ENCODE measurements at places on chromosomes 7 and 10. TPM values are rescaled to one million over a fixed set of nuclear protein-coding genes. Genes with fewer than 3 reads are reported as not detected.
A peak's percentile ranks its signal among the peaks of the same experiment; 100 is the strongest.

The SSC4D gene
- 0.67 TPM for total RNA-seq

The RSPH10B gene
- total RNA-seq: 0.59 TPM

The TFEC gene
- total RNA-seq: not detected

The OPN1SW gene
- total RNA-seq: not detected

The CHN2 gene
- total RNA-seq: 1.8 TPM

The IRF5 gene
- 6.5 TPM for total RNA-seq

The HOXA9 gene
- total RNA-seq: not detected

The STRIP2 gene
- 12.2 TPM for total RNA-seq

The SPDYE5 gene
- not detected for total RNA-seq

The CFAP43 gene
- not detected for total RNA-seq

The MORN4 gene
- 3.2 TPM for total RNA-seq

The PRKAR2B gene
- 1.3 TPM for total RNA-seq

The C7orf57 gene
- 0.74 TPM for total RNA-seq

The CLCN1 gene
- total RNA-seq: 0.09 TPM

DNA sequence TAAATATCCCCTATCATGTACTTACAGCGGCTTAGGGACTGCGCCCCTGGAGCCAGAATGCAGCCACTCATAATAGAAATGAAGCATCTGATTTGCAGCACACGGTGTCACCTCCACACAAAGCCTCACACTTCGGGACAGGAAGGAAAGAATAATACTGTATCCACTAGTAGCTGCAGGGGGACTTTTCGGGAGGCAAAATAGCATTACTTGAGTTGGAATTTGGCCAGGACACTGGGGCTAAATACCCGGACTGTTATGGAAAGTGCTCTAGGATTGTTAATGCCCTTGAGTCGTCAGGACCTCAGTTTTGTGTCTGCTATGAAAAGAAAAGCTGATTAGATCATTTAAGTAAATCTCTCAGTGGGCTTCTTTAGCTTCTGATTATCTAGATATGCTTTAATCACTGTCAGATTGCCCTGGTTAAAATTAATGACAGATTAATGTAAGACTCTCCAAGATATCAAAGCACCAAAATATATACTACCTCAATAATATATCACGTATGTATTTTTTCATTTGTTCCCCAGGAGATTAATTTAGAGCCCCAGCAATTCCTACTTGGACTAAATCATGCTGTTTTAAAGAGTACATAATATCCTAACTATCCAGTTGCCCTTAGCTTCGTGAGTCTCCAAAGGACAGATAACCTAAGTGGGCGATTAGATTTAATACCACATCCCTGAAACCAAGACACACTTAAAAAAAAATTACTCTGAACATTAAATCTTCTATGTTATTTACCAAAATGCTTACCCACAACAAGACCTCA, 173.0 kb upstream of the NEBL start:
- H3K27ac ChIP-seq: no peak overlapping the region
- no peaks in the 10 kb centered on the region for H3K4me1 ChIP-seq
- DNase-seq: no peak
- H3K36me3 ChIP-seq: no peaks in the 10 kb centered on the region
- peaks cover 3% of the 10 kb centered on the region for H3K27me3 ChIP-seq

- H3K4me3 ChIP-seq: no peak overlapping the region
- no peaks in the 10 kb centered on the region for H3K4me1 ChIP-seq
- no peaks in the 10 kb centered on the region for H3K36me3 ChIP-seq
- DNase-seq: no peak
- H3K27me3 ChIP-seq: no peaks in the 10 kb centered on the region
These were observed 44.5 kb downstream of the ZWINT start for GRCh38 chr10:56316603-56317002.

DNA sequence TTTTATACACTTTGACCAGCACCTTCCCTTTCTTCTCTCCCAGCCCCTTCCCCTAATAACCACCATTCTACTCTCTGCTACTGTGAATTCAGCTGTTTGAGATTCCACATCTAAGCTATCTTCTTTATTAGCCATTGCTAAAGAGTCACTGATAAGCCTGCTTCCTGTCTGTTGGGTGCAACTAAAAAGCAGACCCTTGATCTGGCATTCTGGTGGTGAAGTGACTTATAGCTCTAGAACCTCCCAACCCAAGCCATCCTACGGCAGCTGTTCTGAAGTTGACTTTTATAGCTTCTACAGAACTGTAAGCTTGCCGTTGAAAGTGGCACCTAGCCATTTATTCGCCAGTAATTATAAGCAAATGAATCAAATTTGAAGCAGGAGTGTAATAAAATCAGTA, 105.6 kb downstream of the AHR start:
- H3K27me3 ChIP-seq: peaks cover 10% of the 10 kb centered on the region
- no peaks in the 10 kb centered on the region for H3K36me3 ChIP-seq
- H3K4me1 ChIP-seq: peaks cover 20% of the 10 kb centered on the region

- H3K4me1 ChIP-seq: peaks cover 17% of the 10 kb centered on the region
- H3K27ac ChIP-seq: peak overlapping the region; percentile 41
- peak; percentile 83 for DNase-seq
- H3K27me3 ChIP-seq: peaks cover 5% of the 10 kb centered on the region
- H3K4me3 ChIP-seq: no peak overlapping the region
These were observed 126.2 kb downstream of the PRPF18 start for GRCh38 chr10:13712837-13713581.

- H3K27ac ChIP-seq: no peak overlapping the region
- no peaks in the 10 kb centered on the region for H3K4me1 ChIP-seq
- peaks cover 3% of the 10 kb centered on the region for H3K36me3 ChIP-seq
These were observed 243.9 kb downstream of the SNX13 start for GRCh38 chr7:17696422-17696821.

- no peak for DNase-seq
- H3K36me3 ChIP-seq: no peaks in the 10 kb centered on the region
- no peak overlapping the region for H3K4me3 ChIP-seq
These were observed 61.6 kb downstream of the COBL start for GRCh38 chr7:51255036-51255435.

- no peaks in the 10 kb centered on the region for H3K27me3 ChIP-seq
- no peak for DNase-seq
- H3K4me3 ChIP-seq: no peak overlapping the region
- peaks cover 43% of the 10 kb centered on the region for H3K4me1 ChIP-seq
- no peak overlapping the region for H3K27ac ChIP-seq
These were observed 64.3 kb downstream of the CUBN start for GRCh38 chr10:17065273-17065672.

GRCh38 chr10:126421756-126422256, 33.5 kb upstream of the ADAM12 start:
- H3K4me3 ChIP-seq: no peak overlapping the region
- no peaks in the 10 kb centered on the region for H3K4me1 ChIP-seq
- H3K27me3 ChIP-seq: no peaks in the 10 kb centered on the region
- no peak overlapping the region for H3K27ac ChIP-seq
- peaks cover 2% of the 10 kb centered on the region for H3K36me3 ChIP-seq
- DNase-seq: no peak

GRCh38 chr10:76111986-76112825, 680.8 kb downstream of the LRMDA start:
- H3K4me3 ChIP-seq: no peak overlapping the region
- DNase-seq: no peak
- H3K4me1 ChIP-seq: no peaks in the 10 kb centered on the region
- H3K27me3 ChIP-seq: peaks cover 2% of the 10 kb centered on the region

DNA sequence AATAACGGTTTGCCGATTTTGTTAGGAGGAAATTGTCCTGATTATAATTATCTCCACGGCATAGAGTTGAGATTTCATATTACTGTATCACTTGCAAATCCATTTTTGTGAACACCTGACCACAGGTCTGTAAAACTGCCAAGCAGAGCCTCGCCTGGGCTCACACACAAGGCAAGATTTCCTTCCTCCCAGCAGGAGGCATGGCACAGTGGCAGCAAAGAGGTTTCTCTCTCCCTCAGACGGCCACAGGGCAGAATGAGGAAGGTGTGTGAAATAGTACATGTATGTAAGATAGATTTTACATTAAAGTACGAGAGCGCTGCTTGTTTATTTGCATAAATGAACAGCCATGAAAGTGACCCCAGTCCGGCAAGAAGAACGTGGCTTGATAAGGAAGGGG, 130.1 kb downstream of the CELF2 start:
- H3K4me1 ChIP-seq: peaks cover 92% of the 10 kb centered on the region
- no peaks in the 10 kb centered on the region for H3K36me3 ChIP-seq
- peak; percentile 52 for DNase-seq
- no peaks in the 10 kb centered on the region for H3K27me3 ChIP-seq
- H3K4me3 ChIP-seq: peak overlapping the region; percentile 74

GRCh38 chr7:83947260-83947659, 247.3 kb downstream of the SEMA3A start:
- DNase-seq: peak; percentile 15
- H3K36me3 ChIP-seq: no peaks in the 10 kb centered on the region
- H3K27ac ChIP-seq: no peak overlapping the region
- no peak overlapping the region for H3K4me3 ChIP-seq
- no peaks in the 10 kb centered on the region for H3K4me1 ChIP-seq
- peaks cover 3% of the 10 kb centered on the region for H3K27me3 ChIP-seq

- H3K36me3 ChIP-seq: no peaks in the 10 kb centered on the region
- no peak overlapping the region for H3K4me3 ChIP-seq
- no peaks in the 10 kb centered on the region for H3K27me3 ChIP-seq
- H3K27ac ChIP-seq: no peak overlapping the region
These were observed 168.6 kb upstream of the ETV1 start for GRCh38 chr7:14158111-14158510.

DNA sequence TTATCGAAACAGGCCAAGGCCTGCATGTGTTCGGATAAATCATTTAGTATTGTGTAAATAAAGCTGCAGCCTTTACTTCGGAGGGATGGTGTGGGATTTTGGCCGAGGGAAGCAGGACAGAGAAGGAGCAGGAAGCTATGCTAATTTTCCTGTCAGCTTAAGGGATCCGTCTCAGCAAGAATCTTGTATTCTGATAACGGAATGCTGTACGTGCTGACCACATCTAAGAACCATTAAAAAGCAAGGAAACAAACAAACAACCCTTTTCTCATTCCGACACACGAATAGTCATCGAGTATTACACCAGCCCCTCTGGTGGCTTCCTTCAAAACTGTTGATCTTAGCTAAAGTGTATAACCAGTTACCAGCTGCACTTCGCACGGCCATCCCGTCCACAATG, 133.2 kb upstream of the TCF7L2 start:
- no peak overlapping the region for H3K27ac ChIP-seq
- H3K36me3 ChIP-seq: peaks cover 23% of the 10 kb centered on the region
- H3K27me3 ChIP-seq: no peaks in the 10 kb centered on the region
- H3K4me1 ChIP-seq: peaks cover 17% of the 10 kb centered on the region

GRCh38 chr7:91356915-91357314, 92.7 kb downstream of the FZD1 start:
- no peak for DNase-seq
- H3K27ac ChIP-seq: no peak overlapping the region
- no peaks in the 10 kb centered on the region for H3K4me1 ChIP-seq
- H3K36me3 ChIP-seq: no peaks in the 10 kb centered on the region

DNA sequence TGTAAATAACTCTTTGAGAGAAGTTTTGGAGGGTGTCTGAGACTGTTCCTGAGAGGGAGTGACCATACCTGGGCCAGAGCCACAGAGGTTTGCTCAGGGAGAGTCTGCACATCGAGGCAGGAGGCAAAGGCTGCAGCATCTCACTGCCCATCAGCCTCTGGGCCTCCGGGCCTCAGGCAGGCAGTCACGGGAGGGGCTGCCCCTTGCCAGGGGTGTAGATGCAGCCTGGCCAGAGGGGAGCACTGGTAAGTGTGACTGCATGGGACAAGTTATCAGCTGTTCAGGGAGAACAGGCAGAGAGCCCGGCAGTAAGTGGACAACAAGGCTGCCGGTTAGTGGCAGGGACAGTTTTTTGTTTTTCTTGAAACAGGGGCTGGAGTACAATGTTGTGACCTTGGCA, 55.9 kb downstream of the ZNF467 start:
- H3K27ac ChIP-seq: no peak overlapping the region
- H3K4me3 ChIP-seq: no peak overlapping the region
- peaks cover 8% of the 10 kb centered on the region for H3K36me3 ChIP-seq
- H3K27me3 ChIP-seq: no peaks in the 10 kb centered on the region

DNA sequence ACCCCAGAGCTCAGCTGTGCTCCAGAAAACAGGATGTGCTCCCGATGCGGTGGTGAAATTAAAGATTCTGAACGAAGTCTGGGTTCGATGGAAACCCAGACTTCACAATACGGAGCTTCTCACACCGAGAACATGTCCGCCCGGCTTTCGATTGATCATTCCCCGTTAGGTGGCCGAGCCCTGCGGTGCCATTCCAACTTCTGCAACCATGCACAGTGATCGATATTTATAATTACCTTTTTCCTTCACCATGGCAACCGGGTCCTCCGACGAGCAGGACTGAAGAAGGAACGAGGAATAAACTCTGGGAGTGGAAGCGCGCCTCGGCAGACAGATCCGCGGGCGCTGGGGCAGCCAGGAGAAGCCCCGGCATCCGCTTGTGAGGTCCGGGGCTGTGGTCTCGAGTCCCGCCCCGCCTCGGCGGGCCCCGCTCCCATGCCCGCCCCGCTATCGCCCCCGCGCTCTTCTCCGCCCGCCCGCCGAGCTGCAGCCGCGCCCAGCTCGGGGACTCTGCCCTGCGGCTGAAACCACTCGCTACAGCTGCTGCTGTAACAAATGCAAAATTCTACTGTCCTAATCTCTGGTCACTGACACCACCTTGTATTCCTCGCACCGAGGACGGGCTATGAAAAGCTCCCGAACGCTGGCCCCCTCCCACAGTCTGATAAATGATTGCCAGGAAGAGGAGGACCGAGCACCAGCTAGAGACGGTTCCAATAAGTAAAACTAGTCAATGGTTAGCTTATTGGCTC, 26.2 kb downstream of the ABLIM1 start:
- no peak overlapping the region for H3K27ac ChIP-seq
- H3K27me3 ChIP-seq: peaks cover 37% of the 10 kb centered on the region
- peak; percentile 47 for DNase-seq
- peaks cover 19% of the 10 kb centered on the region for H3K4me1 ChIP-seq
- H3K36me3 ChIP-seq: no peaks in the 10 kb centered on the region
- peak overlapping the region; percentile 74 for H3K4me3 ChIP-seq

GRCh38 chr7:155930061-155930460, 117.8 kb upstream of the SHH start:
- H3K27ac ChIP-seq: no peak overlapping the region
- H3K36me3 ChIP-seq: no peaks in the 10 kb centered on the region
- DNase-seq: no peak
- no peaks in the 10 kb centered on the region for H3K4me1 ChIP-seq
- peaks cover 8% of the 10 kb centered on the region for H3K27me3 ChIP-seq
- H3K4me3 ChIP-seq: no peak overlapping the region

DNA sequence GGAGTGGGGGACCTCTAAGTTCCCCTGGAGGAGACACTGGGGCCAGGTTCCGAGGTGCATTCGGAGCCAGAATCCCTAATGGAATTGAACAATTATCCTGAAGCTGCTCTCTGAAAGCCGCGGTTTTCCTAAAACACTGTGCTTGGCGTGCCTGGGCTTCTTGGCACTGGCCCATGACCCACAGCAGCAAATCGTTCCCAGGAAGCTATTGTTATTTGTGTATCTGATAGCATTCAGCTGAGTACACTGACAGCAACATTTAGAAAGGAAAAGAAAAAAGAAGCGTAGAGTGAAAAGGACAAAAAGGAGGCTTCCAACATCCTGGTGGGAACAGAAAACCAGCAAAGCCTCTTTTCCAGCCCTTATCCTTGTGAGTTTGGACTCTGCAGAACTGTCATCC, 339.8 kb downstream of the FRMD4A start:
- H3K4me3 ChIP-seq: no peak overlapping the region
- no peaks in the 10 kb centered on the region for H3K27me3 ChIP-seq
- peaks cover 15% of the 10 kb centered on the region for H3K4me1 ChIP-seq
- DNase-seq: no peak

GRCh38 chr7:95411036-95411435, 14.9 kb upstream of the PON3 start:
- H3K27me3 ChIP-seq: no peaks in the 10 kb centered on the region
- H3K27ac ChIP-seq: no peak overlapping the region
- H3K36me3 ChIP-seq: no peaks in the 10 kb centered on the region
- DNase-seq: no peak
- no peak overlapping the region for H3K4me3 ChIP-seq
- H3K4me1 ChIP-seq: no peaks in the 10 kb centered on the region

GRCh38 chr7:114405427-114405826, 9.2 kb upstream of the FOXP2 start:
- no peaks in the 10 kb centered on the region for H3K36me3 ChIP-seq
- H3K4me1 ChIP-seq: no peaks in the 10 kb centered on the region
- no peak for DNase-seq
- no peak overlapping the region for H3K4me3 ChIP-seq

Data from activated CD8-positive, alpha-beta T cell treated with anti-CD3 and anti-CD28 coated beads for 36 hours (primary cell).